Stimulated activated CD4-positive, alpha-beta T cell treated with anti-CD3 and anti-CD28 coated beads, Interleukin-4, amount 100 ng/mL, for 48 hours (primary cell): ENCODE measurements at places on chromosomes 11 and 22.
A peak's percentile ranks its signal among the peaks of the same experiment; 100 is the strongest.

DNA sequence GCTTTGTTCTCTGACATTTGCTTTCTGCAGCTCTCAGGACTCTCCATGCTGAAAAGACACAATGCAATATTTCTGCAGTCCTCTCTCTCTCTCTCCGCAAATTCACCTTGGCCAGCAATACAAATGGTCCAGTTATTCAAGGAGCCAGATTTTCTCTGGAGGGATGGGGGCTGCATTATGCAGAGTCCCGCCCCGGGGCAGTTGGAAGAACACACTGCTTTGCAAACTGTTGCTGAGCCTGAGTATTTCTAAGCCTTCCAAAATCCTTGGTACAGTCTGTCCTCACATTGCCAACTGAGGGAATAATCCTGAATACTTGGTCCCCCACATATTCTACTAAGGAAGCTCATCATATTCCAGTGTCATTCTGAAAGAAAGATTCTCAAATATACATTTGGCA is 94.3 kb upstream of the ZC3H12C start:
- DNase-seq: no peak

GRCh38 chr11:120186774-120187591 is 23.8 kb upstream of the OAF start:
- no peak for DNase-seq

- DNase-seq: no peak
Observed at GRCh38 chr11:58498464-58498863, 9.4 kb downstream of the OR5B21 start.

DNA sequence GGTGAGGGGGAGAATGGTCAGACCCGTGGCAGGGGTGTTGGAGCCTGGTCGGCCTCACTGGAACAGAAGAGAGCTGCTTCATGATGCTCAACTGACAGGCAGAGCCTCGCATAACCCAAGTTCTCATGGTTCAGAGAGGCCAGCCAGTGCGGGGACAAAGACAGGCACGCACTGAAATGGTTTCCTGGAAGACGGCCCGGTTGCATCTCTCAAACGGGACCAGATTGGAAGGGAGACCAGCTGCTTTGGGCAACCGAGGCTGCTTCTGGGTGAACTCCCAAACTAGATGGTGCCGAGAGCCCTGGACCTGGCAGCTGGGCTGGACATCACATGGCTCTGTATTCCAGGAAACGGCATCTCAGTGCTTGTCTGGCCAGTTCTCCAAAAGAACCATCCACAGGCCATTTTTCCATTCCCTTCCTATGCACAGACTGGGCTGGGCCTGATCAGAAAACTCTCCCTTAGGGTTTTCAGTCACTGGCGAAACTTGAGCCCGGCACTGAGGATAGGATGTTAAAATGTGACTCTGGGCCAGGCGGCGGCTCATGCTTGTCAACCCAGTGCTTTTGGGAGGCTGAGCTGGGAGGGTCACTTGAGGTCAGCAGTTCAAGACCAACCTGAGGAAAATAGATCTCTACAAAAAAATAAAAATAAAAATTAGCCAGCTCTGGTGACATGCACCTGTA is 80.1 kb upstream of the PRODH start:
- DNase-seq: no peak

- no peak for DNase-seq
Observed at GRCh38 chr11:15967166-15967565, 389.2 kb downstream of the SOX6 start.

DNA sequence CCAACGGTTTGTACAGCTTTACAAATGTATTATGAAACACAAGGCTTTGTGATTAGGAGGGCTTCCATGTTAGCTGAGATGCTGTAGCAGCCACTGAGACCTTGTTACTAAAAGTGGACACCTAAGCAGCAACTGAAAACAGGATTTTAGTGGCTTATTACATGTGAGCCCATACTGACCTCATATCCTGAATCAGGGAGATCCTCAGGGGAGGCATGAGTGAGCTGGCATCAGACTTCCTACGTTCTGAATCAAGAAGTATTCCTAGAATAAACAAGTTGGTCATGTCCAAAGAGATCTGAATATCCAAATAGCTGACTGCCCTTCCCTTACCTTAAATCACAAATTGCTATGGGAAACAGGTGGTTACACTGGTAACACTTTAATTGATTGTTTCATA is 59.1 kb upstream of the SCUBE2 start:
- DNase-seq: no peak

- DNase-seq: no peak
Observed at GRCh38 chr11:69003301-69003865, 9.7 kb downstream of the MRGPRF start.

GRCh38 chr11:61021661-61022212 is 50.3 kb downstream of the CD6 start:
- DNase-seq: peak; percentile 71

GRCh38 chr11:69385144-69385820 is 91.3 kb downstream of the MYEOV start:
- no peak for DNase-seq

DNA sequence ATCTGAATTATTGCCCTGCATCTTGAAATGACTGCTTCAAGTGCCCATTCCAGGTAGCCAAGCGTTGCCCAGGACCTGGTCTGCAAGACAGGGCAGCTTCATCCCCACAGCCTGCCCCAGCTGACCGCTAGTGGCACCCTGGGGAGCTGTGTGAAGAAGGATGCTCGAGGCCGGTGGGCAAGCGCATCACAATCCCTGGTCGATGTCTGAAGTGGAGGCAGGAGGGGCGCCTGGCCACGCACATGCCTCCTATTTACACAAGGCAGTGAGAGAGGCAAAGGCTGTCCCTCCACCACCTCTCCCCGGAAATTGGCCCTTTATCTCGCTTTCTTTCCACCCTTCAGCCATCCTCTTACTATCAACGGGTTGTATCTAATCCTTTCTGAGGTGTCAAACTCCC is 28.1 kb upstream of the PHF21A start:
- no peak for DNase-seq

DNA sequence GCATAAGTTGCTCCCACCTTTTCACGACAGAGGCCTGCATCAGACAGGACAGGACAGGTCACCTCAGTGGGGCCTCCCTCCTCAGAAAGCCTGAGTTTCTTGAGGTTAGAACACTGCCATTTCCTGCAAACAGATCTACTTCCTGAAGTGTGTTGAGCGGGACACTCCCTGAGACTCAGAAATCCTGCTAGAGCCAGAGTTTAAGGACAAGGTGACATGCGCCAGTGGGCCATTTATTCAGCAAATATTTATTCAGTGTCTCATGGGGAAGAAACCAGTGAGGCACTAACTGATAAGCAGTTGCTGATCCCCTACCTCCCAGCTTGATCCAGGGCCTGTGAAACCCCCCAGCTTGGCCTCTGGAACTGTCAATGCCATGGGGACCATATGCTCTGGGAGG is 454.6 kb downstream of the SOX6 start:
- DNase-seq: no peak

- DNase-seq: no peak
Observed at GRCh38 chr22:17783773-17784480, 9.7 kb upstream of the BID start.

DNA sequence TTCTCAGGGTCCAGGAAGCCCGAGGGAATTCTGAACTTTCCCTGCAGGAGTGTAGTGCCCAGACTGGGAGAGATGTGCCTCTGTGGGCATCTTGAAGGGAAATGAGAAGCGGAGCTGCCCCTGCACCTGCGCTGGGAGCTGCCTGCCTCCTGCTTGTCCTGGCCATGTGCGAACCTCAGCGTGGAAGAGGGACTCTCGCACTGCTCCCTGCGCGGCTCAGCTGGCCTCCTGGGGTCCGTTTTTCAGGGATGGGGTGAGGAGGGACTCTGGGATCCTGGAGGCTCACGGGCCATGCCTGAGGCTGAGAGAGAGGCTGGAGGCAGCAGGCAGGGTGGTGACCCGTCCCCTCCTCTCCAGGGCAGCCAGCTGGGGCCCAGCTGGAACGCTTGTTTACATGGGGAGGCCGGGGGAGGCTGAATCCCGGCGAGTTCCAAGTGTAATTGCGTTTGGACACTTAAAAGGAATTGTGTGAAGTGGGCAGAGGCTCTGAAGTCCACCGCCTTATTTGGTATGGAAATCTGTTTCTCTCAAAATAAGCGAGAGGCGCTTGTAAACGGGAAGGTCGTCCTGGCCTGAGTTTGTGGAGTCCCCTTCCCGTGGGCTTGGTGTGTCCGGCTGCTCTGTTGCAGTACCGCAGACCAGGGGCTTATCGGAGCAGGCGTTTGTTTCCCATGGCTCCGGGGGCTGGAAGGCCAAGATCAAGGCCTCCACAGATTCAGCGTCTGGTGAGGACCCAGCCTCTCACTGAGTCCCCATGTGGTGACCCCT is 1.2 kb upstream of the MRGPRF start:
- no peak for DNase-seq

DNA sequence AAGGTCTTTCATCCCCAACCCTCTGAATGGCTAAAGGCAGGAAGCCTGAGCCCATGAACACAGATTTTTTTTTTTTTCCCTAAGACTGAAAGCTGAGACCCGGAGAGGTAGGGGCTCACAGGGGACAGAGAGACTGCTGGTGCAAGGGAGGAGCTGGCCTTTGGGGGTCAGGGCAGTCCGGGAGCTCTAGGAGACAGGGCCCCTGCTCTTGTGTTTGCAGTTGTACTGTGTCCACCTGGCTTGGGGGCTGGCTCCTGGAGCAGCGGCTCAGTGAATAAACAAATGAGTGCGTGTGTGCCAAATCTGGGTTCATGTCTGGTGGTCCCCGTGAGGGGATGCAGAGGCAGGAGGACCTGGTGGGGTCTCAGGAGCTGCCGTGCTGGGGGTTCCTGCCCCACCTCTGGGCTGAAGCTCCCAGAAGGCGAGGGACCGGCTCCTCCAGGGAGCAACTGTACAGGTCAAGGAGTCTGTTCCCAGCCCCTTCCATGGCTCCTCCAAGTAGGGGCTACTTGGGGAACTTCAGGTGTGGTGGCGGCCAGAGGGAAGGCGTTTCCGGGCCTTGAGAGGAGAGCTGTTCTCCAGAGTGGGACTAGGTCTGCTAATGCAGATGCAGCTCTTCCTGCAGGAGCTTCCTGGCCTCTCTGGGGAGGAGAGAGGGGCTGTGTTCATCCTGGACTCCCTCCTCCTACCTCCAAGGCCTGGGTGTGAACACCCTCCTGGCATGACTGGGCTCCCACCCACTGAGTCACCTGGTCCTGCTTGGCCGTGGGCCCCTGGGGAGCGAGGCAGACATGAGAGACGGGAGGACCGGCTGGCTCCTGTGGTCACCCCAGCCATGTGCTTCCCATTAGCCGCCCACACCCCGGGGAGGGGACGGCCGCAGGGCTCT is 57.6 kb downstream of the FBXO7 start:
- DNase-seq: no peak

GRCh38 chr11:108734956-108735559 is 70.2 kb downstream of the DDX10 start:
- no peak for DNase-seq

DNA sequence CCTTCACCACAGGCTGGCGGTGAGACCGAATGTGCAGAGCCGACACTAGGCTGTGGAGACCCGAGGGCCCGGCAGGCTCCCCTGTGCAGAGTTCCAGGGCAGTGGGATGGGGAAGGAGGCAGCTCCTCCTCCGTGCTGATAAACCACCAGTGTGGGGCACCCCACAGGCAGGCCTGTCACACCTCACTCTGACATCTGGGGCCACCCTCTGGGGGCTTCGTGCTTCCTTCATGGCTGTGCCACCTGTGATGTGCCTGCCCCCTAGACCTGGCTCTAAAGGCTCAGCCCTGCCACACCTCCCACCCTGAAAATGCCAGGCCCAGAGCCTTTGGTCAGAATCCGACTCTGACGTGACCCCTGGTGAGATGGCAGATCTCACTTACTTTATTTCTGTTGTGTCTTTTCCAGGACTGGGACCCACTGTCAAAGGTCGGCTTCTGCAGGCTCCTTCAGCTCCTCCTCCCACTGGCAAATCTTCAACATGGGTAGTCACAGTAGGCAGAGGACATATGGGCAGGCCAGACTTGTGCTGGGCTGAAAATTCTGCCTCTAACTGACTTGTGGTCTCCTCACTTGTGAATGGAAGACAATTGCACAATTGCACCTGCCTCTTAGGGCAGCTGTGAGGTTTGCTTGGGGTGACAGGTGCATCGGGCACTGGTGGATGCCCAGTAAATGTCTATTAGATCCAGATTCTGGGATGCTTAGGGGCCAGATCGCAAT is 46.2 kb upstream of the TSKU start:
- no peak for DNase-seq
